Stimulated activated naive CD8-positive, alpha-beta T cell treated with anti-CD3 and anti-CD28 coated beads, Interleukin-15, amount 100 ng/mL, for 72 hours (primary cell): ENCODE measurements at places on chromosomes 4 and X.

GRCh38 chr4:171676555-171677215 is 136.5 kb upstream of the GALNTL6 start:
- DNase-seq, result no peak

DNA sequence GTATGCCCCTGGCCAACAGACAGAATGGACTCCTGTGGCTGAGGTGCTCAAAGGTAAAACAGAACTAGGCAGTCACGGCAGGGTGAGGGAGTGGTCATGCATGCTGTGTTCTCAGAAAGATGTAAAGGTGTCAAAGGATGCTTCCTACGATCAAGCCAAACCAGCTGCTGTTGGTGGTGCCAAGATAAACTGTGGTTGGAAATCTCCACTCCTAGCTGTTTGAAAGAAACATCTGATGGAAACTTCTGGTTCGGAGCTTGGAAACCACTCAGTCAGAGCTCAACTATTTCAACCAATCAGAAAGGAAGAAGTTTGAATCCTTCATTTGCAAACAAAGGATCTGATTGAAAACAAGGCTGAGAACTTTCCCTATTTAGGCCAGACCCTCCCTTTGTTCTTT is 68.5 kb upstream of the DDX60 start:
- DNase-seq, result no peak

- no peak for DNase-seq
These were observed 97.3 kb downstream of the NKX6-1 start for GRCh38 chr4:84401701-84402306.

DNA sequence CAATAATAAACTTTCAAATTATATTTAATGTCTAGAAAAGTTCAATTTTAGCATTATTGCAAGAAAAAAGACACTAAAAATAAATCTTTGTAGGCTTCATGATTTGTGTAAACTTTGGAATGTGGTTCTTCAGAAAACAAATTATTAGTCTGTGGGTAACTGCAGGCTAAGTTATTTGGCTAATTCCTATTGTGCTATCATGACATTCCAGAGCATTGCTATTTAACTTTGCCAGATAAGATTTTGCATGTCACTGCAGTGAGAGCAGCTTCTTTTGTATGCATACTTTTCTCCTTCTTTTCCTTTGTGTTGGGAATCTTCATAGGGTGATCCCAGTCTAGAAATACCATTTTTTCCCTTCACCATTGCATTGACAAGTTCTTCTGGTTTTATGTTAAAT is 130.0 kb downstream of the AWAT2 start:
- DNase-seq, result no peak

GRCh38 chr4:79446145-79446544 is 38.1 kb upstream of the GK2 start:
- DNase-seq, result no peak

DNA sequence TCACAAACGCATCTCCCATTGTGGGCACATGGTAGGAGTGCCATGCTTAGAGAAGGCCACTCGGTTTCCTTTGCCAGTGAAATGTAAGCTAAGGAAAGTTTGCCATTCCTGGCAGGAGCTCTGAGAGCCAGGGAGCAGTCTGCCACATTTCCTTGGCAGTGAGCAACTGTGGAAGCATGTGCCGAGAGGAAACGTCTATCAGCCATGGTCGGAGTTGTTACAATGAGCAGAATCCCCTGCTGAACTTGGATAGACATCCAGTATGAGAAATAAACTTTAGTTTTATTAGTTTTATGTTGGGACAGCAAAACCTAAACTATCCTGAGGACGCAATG is 51.1 kb downstream of the ENOPH1 start:
- DNase-seq, result no peak

GRCh38 chr4:70895405-70895804 is 6.8 kb upstream of the MOB1B start:
- DNase-seq, result no peak

GRCh38 chrX:97398030-97398551 is 514.4 kb downstream of the RPA4 start:
- DNase-seq, result peak; percentile 9

GRCh38 chr4:139556071-139556723 is at the start of gene SETD7:
TSS of gene SETD7 (minus strand) at chr4:139556219. CDS start at chr4:139556137, 82 bp downstream.
- DNase-seq, result peak; percentile 67

DNA sequence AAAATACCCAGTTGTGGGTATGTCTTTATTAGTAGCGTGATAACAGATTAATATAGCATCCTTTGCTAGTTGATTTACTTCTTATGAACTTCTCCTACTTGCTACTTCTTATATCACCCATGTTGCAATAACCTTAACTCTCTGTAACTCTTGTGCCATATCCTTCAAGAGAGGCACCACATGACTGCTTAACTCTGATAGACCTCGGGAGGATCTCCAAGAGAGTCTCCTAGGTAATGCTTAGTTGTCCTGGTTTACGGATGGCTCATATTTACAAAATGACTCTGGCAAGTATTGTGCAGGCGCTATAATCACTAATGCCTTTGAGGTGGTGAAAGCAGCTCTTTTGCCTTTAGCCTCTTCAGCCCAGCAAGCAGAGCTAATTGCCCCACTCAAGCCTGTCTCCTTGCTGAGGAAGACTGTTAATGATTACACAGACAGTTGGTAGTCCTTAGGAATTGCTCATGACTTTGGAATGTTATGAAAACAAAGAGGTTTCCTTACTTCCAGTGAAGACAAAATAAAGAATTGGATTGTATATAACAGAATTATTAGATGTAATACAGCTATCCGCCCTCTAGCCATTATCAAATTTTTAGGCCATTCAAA is 1305.8 kb downstream of the PCDH7 start:
- no peak for DNase-seq

DNA sequence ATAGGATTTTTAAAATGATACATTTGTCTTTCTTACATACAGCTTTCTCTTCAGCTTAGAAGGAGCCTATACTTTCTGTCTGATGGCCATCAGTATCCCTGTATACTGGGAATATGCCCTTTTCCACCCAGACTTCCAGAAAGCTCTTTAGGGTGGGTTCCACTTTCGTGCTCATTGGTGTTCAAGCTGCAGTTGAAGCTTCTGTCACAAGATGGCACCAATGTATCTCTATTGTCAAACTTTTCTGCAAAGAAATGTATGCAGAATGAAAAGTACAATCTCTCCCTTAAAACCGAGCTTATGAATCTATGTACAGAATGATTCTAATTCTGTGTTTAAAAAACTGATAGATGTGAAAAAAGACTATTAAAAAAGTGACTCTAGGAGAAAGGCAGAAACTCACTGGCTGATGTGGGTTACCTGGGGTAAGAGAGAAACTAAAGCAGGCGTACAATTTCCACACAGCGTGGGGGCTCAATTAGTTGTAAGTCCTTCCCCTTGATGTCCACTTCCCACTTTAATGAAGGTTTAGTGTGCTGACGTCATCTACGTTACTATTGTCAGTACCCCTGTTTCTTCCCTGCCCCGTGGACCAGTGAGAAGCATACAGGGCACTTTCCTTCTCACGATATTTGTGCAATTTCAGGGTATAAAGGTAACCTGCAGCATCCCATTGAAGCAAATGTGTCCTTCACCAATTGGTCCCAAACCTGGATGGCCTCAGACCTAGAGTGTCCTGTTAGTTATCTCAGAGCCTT is 57.3 kb upstream of the TCEAL2 start:
- no peak for DNase-seq

GRCh38 chr4:183860119-183860518 is 45.0 kb upstream of the STOX2 start:
- DNase-seq, result no peak

- DNase-seq, result no peak
These were observed 123.5 kb downstream of the IL15 start for GRCh38 chr4:141759796-141760425.

GRCh38 chr4:41287852-41288251 is 31.1 kb downstream of the UCHL1 start:
- no peak for DNase-seq

- DNase-seq, result no peak
These were observed 360.7 kb downstream of the BMPR1B start for GRCh38 chr4:95118497-95118896.

GRCh38 chrX:19639056-19639455 is 123.7 kb upstream of the MAP3K15 start:
- no peak for DNase-seq

DNA sequence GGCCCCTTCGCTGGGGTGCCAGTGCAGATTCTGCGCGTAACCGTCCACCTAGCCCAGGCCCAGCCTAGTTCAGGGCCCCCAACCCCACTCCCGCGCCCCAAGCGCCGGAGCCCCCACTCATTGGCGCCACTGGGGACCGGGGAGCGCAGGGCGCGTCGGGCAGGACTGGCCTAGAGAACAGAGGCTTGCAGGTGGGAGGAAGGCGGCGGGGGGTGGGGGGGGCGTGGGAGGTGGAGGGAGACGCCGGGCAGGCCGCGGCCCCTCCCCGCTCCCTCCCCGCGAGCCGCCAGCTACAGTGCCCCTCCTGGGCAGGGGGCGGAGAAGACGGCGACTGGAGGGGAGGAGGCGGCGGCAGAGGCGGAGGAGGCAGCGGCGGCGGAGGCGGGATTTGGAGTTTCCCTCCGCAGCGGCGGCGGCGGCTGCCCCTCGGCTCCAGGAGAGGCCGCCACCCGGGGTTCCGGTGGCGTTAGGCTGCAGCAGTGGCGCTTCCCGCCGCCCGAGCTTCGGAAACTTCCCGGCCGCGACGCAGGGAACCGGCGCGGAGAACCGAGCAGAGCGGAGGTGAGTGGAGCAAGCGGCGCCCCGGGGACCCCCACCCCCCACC is 4.8 kb upstream of the DUSP9 start:
- no peak for DNase-seq

DNA sequence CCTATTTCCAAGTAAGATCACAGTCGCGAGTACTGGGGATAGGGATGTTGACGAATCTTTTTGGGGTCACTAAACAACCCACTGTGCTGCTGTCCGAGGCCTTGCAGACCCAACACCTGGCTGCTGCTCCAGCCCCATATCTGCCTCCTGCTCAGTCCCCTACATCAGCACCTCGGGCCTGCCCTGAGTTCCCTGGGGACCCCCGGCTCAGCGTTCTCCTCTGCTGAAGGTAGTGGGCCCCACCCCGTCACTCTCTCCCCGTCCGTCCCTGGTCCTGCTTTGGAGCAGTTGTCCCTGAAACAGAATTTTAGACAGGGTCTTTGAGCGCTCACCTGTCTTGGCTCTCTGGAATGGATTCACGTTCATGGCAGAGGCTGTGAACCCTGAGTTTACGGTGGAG is 202.4 kb upstream of the PSAPL1 start:
- no peak for DNase-seq

DNA sequence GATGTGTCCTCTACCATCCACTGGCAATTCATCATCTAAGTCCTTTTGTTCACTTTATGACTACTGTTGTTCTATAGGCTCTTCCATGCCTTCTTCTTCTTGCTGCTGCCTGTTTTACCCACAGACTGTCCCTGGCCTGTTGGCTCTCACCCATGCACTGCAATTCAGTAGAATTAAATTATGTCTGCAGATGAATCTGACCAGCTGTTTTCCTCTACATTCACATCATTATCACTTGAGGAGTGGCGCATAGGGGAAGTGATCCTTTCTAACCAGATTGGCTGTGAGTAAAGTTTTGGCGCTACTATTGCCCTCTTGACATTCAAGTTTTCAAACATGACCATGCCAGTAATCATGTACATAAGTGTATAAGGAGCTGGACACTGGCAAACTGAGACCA is 91.7 kb downstream of the FRMPD4 start:
- no peak for DNase-seq

GRCh38 chr4:99634742-99635360 is 22.8 kb downstream of the C4orf54 start:
- no peak for DNase-seq

- DNase-seq, result no peak
These were observed 135.2 kb upstream of the RASGEF1B start for GRCh38 chr4:81606801-81607501.

- no peak for DNase-seq
These were observed 69.6 kb upstream of the APOOL start for GRCh38 chrX:84933956-84934556.

- peak; percentile 53 for DNase-seq
These were observed 29.6 kb downstream of the ADH7 start for GRCh38 chr4:99405433-99406115.

- no peak for DNase-seq
These were observed 252.8 kb downstream of the NAP1L3 start for GRCh38 chrX:93420525-93421082.

- DNase-seq, result no peak
These were observed 78.4 kb downstream of the CBLL2 start for GRCh38 chrX:22351076-22351475.

DNA sequence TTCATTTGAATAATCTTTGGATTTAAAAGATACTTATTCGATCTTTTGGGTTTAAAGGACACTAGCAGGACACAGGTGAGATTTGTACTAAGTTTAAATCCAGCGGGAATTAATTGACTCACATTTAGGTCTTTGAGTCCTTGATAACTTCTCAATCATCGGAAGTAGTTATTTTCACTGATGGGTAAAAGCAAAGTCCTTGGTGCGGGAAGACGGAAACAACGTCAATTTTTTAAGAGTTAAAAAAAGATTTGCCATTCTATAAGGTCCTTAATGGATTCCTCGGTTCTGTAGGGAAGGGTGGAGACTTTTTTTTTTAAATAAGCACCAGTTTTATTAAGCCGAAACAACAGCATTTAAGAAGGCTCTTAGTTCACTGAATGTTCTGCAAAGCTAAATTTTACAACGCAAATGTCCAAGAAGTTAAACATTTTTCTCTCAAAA is 2.9 kb downstream of the TMSB4X start:
- no peak for DNase-seq

GRCh38 chrX:32455704-32456103 is 755.6 kb downstream of the DMD start:
- no peak for DNase-seq

GRCh38 chr4:121998024-121998423 is 46.2 kb upstream of the TRPC3 start:
- no peak for DNase-seq

DNA sequence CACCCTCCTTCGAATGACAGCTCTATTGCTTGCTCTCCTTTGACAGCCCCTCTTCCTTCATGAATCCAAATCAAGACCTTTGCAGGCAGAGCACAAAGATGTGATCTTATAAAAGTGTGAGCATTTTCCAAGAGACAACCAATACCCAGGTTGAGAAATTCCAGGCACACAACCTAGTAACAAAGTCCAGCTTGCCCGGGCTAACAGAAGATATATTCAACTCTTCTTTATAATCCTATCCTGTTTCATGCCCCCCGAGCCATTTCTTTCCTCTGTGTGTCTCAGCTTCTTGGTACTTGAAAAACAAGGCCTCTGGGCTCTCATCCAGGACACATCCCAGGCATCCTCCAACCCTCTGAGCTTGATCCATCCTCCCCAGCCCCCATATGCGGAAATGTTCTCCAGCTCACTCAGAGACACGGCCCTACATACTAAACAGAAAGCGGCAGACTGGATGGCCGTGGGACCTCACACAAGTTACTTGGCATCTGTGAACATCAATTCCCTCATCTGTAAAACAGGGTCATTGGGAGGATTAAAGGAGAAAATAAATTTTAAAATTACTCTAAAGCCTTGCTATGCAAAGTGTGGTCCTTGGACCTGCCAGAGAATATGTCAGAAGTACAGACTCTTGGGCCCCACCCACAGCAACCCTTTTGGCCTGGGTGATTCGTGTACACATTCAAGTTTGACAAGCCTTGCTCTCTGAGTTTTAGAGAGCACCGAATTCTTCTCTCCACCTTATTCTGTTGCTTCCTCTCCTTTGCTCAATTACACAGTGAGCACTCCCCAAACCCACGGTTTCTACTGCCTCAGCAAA is 627.0 kb downstream of the BCOR start:
- DNase-seq, result no peak
